ENCODE measurements at places on chromosomes 3 and 15.

DNA sequence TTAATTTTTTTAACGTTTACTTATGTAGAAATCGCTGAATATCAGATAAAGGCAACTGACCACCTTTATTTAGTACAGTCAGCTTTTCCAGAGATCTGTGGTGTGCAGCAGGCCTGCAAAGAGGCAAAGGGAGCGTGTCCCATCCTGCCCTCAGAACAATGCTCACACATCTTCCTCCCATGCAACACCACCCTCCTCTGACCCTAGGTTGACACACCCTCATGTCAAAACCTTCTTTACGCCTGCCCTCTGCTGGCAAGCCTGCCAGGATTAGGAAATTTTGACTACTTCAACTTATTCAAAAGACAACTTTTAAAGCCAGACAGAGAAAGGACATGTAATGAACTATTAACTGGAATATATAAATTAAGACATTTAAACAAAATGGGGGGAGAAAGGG lies 513.7 kb downstream of the FOXP1 start:
- DNase-seq: peak; percentile 75

DNA sequence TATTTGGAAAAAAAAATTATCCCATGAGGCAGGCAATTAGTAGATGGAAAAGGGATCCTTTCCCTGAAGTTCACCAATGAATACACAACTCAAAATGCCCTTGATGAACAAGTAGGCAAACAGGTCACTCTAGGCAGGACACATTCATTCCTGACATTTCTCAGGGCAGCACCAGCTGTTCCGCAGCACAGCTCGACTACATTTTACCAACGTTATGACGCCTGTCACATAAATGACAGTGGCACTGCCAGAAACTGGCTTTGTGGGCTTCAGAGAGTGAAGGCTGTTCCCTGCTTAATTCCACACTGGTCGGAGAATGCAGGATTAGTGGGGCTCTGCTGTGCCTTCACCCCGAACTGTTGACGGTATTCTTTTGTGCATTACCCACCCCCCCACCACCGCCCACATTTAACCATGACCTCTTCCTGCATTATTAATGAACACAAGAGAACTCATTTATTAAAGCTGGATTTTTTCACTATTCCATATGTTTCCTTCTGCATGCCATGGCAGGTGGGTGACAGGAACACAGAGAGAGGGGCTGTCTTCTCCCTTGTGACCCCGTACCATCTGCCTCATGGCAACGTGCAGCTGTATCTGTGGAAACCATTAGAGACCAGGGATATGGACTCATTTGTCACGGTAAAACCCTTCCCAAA lies 197.6 kb downstream of the PDZRN3 start:
- no peak for DNase-seq

DNA sequence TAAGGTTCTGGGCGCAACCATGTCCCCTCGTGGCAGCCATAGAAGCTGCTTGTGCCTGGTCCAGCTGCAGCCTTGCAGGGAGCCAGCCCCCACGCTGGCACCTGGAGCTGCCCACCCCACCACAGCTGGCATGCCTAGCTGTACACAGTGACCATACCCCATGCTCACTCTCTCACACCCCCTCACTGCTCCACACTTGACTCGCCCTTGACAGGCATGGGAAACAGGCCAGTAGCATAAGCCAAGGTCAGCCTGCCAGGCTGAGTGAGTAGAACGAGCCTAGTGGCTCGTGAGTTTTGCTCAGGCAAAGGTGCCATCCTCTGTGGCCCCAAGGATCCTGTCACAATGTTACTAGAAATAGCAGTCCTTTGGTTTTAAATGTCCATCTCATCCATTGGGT lies 52.7 kb upstream of the CADM2 start:
- DNase-seq: no peak

GRCh38 chr3:3813013-3813412 lies 13.8 kb downstream of the LRRN1 start:
- no peak for DNase-seq

DNA sequence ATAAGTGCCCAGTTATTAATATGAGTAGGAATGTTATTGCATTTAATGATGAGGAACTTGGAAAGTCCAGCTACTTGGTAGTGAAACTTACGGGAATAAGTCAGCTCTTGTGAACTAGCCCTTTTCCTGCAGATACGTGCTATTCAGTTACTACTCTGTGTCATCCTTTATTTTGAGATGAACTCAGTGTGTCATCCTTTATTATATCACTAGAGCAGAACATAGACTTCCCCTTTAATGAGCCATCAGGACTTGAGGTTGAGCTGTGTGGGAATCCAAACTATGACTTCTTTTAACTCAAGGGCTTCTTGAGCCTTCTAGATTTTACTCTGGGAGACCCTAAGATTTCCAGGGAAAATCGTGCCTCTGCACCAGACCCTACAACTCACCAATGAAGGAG lies 3.6 kb downstream of the ACTC1 start:
- DNase-seq: no peak

DNA sequence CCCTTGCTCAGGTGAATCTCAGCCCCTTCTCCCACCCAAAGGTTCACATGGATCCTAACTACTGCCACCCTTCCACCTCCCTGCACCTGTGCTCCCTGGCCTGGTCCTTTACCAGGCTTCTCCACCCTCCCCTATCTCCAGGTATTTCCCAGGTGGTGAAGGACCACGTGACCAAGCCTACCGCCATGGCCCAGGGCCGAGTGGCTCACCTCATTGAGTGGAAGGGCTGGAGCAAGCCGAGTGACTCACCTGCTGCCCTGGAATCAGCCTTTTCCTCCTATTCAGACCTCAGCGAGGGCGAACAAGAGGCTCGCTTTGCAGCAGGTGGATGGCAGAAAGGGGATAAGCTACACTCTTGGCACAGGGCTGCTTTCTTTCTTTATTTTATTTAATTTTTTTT lies 4.5 kb downstream of the FAM131A start:
- no peak for DNase-seq

DNA sequence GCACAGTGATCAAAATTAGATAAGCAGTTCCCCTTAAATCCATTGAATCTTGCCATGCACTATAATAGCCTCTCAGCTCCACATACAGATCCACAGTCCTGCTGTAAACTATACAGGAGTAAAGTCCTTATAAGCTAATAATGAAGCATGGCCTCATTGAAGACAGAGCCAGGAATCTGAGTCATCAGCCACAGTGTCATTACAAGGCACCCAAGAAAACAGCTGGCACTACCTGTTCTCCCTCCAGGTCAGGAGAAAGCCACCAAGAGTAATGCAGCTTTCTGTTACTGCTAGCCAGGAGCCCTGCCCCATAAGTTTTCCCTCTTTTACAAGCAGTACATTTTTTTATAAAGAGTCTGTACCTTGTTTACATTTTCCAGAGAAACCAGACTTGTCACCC lies 27.3 kb downstream of the WDR49 start:
- DNase-seq: no peak

DNA sequence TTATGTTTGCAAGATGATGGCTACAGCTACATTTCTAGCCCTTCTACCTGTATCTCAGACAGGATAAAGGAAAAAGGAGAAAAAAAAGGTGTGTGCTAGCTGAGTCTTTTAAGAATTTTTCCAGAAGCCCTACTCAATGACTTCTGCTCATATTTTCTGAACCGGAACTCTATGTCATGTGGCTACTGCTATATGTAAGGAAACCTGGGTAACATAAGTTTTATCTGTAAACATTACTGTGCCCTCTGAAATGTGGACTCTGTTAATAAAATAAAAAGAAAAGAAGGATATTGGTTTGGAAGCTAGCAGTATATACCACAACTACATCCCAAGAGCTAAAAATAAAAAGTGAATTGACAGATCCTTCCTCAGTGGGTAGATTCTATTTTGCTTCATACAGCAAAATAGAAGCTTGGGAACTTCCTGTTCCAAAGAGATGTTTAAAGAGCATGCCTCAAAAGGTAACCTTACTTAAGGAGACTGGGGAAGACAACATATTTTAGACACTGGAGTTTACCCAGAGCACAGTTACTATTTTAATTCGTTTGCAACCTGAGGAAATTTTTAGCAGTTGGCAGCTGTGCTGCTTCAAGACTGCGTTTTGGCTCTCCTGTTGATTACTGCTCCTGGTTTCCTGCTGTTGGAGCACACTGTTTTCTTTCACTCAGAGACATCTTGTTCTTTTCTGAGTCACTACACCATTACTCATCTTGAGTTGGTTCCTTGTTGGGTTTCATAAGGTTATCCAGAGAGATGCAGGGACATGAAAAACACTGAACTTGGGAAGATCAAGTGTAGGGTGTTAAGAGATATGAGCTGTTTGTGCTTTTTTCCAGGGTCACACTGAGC lies 280.7 kb downstream of the NFKBIZ start:
- no peak for DNase-seq

DNA sequence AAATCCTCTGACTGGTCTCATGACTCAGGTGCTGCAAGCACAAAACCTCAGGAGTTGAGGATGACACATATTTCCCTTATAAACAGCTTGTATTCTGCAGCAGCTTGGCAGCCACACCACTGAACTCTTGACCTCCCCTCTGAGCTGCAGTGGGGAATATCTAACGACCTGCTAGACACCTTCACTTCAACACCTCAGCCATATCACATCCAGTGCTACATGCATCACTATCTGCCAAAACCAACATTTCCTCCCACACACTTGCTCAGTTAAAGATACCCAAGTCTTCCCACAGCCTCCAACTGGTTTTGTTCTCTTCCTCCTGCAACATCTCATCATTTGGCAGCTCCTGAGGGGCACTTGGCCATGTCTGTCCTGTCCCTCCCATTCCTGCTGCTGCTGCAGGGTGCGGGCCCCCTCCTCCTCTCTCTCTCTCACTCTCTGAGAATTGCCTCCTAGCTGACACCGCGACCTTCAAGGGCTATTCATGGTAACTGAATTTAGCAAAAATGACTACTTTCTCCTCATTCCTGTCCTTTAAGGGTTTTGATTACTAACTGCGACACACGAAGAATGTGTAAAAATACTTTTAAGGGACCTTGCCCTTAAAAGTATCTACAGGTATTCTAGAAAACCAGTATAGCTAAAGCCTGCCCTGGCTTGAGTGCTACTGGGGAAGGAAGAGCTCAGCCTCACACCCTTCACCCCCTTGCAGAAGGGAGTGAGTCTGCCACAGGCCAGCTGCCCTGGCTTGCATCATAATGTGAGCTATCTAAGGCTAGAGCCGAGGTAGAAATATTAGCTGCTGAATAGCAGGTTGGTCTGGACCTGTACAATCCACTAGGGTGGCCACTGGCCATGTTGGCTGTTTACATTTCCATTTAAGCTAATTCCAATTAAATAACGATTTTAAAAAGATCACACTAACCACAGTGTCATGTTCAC lies 5.0 kb upstream of the CCR9 start:
- peak; percentile 26 for DNase-seq

DNA sequence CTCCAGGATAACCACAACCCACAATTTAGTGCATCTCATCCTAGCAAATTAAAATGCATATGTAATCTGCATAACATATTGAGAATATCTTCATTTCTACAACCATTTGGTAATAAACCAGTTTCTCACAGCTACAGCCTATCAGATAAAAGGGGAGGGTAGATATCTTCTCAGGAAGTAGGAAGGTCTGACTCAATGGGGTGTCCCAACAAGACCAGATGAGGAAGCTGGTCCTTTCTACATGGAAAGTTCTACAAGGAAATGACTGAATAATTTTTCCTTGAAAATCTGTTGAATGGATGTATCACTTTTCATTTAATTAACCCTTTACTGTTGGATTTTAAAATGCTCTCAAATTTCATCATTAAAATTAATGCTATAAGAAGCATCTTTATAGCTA lies 17.4 kb upstream of the TMPRSS7 start:
- no peak for DNase-seq

DNA sequence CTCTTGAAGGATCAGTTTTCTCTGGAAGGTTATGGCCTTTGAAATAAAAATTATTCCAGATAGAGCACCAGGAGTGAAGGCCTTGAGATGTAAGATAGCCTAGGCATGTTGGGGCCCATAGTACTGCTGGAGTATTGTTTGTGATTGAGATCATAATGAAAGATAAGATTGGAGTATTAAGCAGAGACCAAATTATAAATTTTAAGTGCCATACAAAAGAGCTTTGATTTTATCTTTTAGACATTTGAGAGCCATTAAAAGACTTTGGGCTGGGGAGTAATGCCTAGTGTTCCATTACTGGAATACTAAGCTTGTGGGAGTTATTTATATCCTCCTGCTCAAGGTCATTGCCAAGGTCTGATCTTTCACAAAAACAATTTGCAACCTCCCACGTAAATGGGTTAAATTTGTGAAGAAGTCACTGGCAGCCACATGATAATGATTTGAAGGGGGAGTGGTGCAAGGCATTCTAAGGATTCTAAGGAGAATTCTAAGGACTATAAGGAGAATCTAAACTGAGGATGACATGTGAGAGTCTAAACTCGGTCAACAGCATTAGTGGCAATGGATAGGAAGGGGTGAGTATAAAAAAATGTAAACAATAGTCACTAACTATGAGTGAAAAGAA lies 12.8 kb downstream of the ELL3 start:
- no peak for DNase-seq

- no peak for DNase-seq
These were observed 154.2 kb downstream of the MECOM start for GRCh38 chr3:169509359-169509758.

DNA sequence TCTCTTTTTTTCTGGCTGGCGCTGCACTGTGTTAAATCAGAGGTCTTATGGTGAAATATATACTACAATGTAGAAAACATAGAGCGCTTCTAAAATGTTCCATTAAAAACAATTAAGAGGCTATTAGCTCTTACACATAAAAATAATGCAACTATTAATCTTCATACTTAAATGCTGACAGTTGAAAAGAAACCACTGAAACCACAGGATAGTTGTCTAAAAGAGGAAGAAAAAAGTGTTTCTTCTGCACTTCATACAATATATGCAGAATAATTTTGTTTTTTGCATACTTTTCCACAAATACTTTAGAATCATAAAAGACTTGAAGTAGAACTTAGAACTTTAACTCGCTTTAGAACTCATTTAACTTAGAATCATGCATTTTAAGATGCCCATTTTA lies 170.5 kb downstream of the PYDC2 start:
- no peak for DNase-seq

GRCh38 chr3:5080779-5081550 lies 41.1 kb upstream of the ARL8B start:
- DNase-seq: no peak

- no peak for DNase-seq
These were observed 13.7 kb upstream of the GJD2 start for GRCh38 chr15:34768530-34768929.

- DNase-seq: no peak
These were observed 25.1 kb downstream of the MCTP2 start for GRCh38 chr15:94256511-94256910.

DNA sequence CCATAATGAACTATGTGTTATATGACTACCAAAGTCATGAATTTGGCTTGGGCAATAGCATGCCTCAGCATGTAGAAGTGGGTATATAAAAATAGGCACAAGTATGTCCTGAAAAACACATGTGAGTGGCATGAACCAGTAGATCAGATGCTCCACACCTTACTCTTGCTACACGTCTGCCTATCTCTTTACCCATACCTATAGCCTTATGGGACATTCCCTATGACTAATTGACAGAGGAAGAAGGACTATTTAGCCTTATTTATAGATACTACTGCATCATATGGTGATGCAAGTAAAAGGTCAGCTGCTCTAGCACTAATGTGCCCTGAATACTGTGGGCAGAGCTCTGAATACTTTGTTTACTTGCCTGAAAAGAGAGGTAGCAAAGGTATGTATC lies 81.0 kb upstream of the ZPLD1 start:
- DNase-seq: no peak
